Omental fat pad (tissue), 4 donors: ENCODE measurements at places on chromosomes 7 and 10.

DNA sequence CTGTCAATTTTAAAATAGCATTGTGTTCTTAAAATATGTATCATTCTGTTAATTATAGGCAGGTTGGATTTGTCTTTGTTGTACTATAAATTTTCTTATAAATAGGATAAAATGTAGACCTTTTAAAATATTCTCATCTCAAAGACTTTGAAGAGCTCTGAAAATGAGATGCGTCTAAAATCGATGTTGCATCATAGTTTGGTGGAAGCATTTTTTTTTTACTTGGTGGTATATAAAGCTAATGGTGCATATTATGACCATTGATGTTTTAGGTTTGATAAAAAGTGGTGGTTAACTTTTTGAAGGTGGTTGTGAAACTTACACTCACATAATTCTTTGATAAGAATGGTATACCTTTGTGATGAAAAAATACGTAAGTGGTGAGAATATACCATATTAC is 69.1 kb downstream of the ZNRF2 start:
- DNase-seq = no peak

DNA sequence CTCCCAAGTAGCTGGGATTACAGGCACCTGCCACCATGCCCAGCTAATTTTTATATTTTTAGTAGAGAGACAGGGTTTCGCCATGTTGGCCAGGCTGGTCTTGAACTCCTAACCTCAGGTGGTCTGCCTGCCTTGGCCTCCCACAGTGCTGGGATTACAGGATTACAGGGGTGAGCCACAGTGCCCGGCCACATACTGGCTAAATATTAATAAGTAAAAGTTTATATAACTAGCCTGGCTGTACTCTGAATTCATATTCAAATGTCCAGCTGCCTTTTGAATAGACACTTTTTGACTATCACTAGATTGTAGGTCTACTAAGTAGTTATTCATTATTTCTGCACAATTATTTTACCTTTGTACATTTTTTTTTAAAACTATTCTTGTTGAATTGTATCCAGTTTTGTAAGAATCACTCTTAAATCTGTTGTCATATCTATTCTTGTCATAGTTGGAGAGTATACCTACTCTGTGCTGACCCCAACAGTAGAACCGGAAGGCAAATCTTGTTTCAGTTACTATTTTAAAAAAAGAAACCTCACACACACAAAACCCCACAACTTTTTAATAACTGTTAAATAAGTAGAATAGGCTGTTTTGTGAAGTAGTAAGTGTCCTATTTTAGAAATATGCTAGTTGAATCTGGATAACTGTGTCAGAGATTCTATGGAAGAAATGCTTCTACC is 29.6 kb downstream of the MINPP1 start:
- no peak for DNase-seq

- no peak for DNase-seq
Observed at GRCh38 chr10:118304521-118304920, 37.6 kb downstream of the FAM204A start.

DNA sequence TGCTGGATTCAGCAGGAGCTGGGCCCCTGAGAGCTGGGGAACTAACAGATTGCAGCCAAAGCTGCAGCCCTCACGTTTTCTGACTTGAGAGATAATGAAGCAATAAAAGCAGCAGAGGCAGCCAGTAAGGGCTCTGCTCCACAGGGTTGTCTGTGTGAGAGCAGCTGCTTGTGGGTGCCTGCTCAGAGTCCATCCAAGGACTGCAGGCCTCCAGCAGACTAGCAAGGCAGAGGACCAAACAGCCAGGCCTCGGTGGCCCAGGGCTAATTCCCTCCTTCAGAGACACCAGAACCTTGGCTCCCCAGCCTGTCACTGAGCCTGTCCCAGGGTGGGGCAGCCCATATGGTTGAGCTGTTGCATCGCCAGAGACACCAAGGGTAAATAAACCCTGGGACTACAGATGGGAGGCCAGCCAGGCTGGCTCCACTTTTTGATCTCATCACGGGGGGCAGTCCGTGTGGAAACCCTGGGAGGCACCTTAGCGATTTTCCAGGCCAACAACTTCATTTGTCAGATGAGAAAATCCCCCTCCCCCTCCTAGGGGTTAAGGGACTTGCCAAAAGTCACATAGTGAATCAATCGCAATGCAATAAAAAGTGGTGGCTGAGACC is 229.2 kb downstream of the WDR11 start:
- DNase-seq = no peak

- no peak for DNase-seq
Observed at GRCh38 chr10:79939969-79940368, 8.9 kb downstream of the SFTPD start.

- DNase-seq = no peak
Observed at GRCh38 chr10:18238870-18239485, 98.8 kb downstream of the CACNB2 start.

DNA sequence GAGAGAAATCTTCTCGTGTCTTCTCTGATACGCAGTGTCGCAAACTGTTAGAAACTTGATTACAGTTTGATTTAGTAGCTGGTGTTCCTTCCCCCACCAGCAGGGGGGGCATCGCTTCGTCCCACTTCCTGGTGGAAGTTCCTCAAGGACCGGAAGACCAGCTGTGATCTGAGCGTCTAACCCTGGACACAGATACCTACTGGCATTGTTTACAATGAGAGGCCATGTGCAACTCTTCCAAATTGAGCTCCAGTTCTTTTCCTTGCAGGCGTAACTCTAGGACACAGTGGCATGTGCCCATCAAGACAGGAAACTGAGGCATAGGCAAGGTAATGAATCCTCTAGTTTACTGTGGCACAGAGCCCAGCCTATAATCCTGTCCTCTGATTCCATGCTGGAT is 219.0 kb downstream of the CCDC3 start:
- no peak for DNase-seq

DNA sequence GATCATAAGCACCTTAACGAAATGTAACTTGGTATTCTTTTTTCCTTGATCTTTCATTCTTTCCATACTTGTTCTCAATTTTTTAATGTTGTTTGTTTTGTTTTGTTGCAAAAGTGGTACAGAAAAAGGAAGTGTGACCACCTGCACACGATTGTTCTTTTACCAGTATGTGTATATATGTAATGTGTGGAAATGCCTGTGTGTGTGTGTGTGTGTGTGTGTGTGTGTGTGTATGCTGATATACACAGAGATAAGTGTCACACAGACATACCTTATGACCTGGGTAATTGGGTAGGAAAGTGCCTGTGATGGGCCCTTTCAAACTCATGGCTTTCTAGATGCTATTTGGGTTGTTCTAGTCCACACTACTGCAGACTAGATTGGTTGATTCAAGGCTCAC is 14.0 kb downstream of the INHBA start:
- no peak for DNase-seq

DNA sequence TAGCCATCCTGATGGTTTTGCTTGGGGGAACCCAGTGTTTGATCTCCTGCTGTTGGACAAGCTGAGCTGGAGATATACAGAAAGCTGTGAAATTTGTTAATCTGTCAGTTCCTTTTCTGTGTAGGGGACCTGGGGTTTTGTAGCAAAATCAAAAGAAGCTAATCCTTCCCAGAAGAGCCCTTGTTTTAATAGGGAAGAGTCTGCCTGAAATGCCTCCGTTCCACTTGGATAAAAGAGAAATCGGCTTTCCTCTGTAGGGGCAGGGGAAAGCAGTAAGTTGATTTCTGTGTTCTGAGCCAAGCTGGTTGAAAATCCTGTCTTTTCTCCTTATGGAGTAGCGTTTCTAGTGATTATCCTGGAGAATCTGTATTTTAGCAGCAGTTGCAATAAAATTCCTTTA is 472.6 kb downstream of the SORCS3 start:
- DNase-seq = no peak

DNA sequence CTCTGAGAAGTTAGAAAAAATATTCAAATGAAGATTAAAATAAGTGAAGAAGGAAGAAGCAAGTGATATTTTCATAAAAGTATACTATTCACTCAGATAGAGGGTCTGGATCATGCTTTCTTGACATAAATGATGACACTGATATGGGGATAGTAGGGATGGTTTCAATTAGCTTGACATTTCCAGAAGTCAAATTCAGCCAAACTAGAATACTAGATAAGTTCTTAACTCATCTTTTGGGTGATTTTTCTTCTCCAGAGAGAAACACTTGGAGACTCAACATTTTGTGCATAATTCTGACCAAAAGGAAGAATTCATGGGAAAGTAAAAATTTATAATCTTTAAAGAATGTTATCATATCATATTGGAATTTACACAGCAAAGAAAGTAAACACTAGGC is 152.0 kb upstream of the LRGUK start:
- DNase-seq = no peak

- DNase-seq = no peak
Observed at GRCh38 chr7:75033826-75034225, 39.8 kb downstream of the RCC1L start.
